Liver (tissue), 10 donors: ENCODE measurements at places on chromosomes 7 and 10.

GRCh38 chr10:101875068-101875688 is 31.6 kb upstream of the KCNIP2 start:
- no peak for DNase-seq

GRCh38 chr7:78055599-78055998 is 257.0 kb downstream of the PHTF2 start:
- DNase-seq: no peak

DNA sequence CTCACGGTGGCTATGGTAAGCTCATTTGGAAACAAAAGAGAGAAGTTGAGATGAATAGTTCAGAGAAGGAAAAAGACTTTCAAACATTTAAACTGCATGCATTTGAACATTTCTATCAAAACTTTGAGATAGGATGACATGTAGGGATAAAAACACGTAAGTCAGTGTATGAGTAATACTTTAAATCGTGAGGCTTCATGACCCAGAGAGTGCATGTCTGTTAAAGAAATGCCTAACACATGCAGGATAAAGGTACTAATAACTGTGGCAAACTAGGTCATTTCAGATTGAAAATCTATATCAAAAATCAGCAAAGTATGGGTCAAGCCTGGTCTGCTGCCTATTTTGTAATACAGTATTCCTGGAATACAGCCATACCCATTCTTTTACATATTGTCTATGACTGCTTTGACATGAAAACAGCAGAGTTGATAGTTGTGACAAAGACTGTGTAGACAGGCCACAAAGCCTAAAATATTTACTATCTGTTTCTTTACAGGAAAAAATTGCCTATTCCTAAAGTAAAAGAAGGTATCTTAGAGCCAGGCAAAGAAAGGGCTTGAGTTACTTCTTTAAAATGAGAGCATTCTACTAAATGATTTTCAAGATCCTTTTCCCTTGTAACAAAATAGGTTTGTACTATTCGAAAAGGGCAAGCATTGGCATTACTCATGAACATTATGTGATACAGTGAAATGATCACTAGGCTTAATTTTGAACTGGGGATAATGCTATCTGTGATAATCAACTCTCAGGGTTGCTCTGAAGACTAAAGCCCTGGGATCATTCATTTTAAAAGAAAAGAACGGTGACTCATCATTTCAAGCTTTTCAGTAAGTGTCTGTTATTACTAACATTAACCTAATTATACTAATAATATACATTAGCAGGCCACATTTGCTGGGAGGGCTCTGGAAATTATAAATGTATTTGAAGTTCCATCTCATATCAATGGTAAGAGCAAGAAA is 185.9 kb downstream of the CRPPA start:
- no peak for DNase-seq

DNA sequence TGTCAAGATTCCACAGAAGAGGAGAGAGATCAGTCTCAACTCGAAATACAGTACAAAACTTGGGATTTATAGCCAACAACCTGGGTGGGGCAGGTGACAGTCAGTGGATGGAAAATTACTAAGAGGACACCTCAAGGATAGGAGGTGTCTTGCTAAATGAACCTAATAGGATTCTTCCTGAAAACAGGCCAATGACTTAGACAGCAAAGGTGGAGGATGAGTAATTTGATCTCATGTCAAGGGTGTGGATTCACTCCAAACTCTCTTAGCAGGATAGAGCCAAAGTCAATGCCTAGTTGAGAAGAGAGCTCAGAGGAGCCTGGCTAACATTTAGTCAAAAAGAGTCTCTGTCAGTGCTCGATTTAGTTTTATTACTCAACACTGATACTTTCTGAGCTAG is 106.7 kb upstream of the INSYN2A start:
- no peak for DNase-seq

GRCh38 chr7:4682621-4683042 is 537 bp downstream of the FOXK1 start:
- DNase-seq: peak; percentile 46

GRCh38 chr10:107094824-107095522 is 69.5 kb downstream of the SORCS1 start:
- no peak for DNase-seq

DNA sequence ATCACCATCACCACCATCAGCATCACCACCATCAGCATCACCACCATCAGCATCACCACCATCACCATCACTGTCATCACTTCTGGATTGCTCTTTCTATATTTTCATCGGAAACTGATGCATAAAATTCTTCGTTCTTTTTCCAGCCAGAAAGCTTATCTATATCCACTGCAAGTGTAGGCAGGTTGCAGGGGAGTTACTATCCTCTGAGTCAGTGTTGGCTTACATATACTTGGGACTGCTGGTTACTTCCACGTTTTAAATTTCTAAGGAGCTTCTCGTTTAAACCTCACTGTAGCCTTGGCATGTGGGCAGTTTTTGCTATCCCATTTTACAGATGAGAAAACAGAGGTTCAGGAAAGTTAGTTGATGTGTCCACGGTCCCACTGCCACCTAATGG is 66.1 kb downstream of the FOXL3 start:
- no peak for DNase-seq

GRCh38 chr7:96045919-96046318 is 273.6 kb downstream of the DYNC1I1 start:
- DNase-seq: no peak

GRCh38 chr10:3704565-3705325 is 80.3 kb downstream of the KLF6 start:
- DNase-seq: no peak

- DNase-seq: no peak
Observed at GRCh38 chr10:729213-729612, 39.7 kb upstream of the DIP2C start.

DNA sequence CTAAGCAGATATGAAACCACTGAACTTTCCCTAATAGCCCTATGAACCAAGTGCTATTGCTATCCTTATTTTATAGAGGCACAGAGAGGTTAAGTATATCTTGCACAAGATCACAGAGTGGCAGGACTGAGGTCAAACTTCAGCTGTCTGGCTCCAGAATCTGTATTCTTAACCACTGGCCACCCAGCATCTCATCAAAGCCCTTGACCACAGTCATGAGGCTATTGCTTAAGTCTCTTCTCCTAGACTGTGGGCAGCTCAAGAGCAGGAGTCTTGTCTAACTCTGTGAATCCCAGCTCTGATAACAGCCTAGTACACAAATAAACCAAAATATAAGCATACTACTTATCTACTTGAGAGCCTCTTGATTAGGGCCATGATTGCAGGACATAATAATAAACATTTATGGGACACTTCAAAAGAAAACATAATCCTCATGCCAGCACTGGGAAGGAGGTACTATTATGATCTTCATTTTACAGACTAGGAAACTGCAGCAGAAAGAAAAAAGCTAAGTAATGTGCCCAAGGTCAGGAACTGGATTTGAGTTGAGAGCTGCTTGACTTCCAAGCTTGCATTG is 22.4 kb upstream of the SMC3 start:
- DNase-seq: no peak

DNA sequence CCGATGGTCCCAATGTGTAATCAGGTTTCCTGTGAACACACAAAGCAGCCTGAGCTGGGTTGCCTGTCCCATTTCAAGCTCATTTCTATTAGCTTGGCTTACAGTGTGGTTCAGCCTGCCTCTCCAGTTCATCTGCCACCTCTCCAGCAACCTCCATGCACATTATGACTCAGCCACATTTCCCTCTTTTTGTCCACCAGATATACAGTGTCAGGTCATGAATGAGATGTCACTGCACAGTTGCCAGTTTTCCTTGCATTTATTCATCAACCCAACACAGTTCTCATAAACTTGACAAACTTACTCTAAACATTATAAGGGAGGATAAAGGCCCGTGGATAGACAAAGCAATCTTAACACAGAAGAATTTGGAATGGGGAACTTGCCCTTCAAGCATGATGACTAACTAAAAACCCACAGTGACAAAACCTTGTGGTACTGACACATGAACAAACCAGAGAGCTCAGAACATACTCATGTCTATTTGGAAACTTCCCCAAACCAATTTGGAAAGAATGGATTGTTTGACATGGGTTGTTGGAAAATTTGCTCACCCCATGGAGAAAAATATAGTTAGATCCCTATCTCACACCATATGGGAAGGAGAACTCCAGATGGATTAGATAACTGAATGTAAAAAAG is 2.5 kb upstream of the CFAP58 start:
- DNase-seq: no peak

DNA sequence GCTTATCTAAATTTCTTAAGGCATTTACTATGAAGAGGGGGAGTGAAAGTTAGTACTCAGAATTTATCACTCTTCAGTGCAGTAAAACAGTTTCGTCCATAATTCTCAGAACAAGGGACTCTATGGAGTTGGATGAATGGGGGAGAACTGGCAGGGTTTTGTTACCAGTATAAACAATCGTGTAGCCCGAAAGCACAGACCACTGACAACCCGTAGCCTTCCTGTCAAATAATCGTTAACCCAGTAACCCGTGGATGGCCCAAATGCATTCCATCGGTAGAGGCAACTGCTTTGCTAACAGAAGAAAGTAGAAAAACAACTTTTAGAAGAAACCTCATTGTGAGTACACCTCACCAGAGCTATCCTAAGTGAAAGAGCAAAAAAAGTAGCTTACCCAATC is 583.9 kb downstream of the NXPH1 start:
- DNase-seq: no peak

DNA sequence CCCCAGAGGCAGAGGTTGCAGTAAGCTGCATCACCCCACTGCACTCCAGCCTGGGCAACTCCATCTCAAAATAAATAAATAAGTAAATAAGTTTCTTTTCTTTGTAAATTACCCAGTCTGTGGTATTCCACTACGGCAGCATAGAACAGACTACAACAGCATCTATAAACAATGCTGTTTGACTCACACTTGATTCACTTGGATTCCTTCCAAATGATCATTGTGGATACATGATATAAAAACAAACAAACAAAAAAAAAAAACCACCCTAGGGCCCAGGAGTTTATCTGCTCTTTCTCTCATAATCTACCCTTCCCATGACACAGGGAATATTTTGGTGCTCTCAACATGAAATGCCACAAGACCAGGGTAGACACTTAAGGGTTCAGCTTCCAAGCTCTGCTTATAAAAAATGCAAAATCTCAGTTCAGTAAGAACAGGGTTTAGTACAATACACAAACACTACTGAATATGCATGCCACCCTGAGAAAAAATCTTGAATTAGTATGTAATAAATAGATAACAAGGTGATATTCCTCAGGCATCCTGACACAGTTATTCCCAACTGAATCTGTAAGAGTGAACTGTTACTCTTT is 200.9 kb downstream of the FAM107B start:
- DNase-seq: no peak

- DNase-seq: no peak
Observed at GRCh38 chr10:46560952-46561351, 4.5 kb upstream of the GPRIN2 start.

DNA sequence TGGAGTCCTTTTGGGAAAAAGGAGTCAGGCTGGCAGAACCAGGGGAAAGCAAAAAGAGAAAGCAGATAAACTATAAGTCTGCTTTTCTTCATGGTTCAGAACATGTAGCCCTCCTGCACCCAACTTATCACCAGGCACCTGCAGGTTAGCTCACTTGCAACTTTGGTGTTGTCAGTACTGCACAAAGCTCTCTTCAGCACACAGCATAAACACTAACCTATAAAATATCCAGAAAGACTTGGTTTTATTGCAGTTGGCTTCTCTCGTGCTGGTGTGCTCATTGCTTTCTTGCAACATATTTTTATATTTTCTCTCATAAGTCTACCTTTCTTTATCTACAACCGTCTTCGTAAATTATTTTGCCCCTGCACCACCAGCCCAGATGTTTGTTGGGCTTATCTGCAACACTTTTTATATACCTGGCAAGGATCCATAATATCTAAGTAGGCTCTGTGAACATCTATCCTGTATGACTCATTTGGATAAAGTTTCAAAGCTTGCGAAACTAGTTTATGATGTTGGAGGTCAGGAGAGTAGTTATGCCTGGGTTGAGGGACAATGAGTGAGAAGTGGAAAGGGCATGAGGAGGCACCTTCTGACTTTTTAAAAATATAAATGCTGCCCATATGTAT is 164.6 kb downstream of the ANKRD30A start:
- DNase-seq: no peak

- no peak for DNase-seq
Observed at GRCh38 chr7:7882888-7883287, 85.7 kb upstream of the GLCCI1 start.

GRCh38 chr7:42479816-42480633 is 243.0 kb upstream of the GLI3 start:
- DNase-seq: no peak

DNA sequence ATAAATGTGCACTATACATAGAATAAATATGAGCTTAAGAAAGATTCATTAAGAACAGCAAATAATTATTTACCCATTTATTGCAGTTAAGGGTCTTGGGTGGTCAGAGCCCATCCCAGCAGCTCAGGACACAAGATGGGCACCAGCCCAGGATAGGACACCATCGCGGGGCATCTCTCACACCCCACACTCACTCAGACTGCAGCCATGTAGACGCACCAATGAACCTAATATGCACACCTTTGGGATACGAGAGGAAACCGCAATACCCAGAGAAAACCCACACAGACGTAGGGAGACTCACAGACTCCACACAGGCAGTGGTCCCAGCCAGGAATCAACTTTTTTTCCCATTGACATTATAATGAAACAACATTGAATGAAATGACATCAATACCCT is 36.0 kb downstream of the CARD11 start:
- no peak for DNase-seq

- DNase-seq: no peak
Observed at GRCh38 chr7:38798552-38799267, 110.3 kb downstream of the VPS41 start.

- no peak for DNase-seq
Observed at GRCh38 chr10:75592791-75593643, 161.6 kb downstream of the LRMDA start.

- no peak for DNase-seq
Observed at GRCh38 chr7:135855846-135856245, 107.2 kb upstream of the FAM180A start.

DNA sequence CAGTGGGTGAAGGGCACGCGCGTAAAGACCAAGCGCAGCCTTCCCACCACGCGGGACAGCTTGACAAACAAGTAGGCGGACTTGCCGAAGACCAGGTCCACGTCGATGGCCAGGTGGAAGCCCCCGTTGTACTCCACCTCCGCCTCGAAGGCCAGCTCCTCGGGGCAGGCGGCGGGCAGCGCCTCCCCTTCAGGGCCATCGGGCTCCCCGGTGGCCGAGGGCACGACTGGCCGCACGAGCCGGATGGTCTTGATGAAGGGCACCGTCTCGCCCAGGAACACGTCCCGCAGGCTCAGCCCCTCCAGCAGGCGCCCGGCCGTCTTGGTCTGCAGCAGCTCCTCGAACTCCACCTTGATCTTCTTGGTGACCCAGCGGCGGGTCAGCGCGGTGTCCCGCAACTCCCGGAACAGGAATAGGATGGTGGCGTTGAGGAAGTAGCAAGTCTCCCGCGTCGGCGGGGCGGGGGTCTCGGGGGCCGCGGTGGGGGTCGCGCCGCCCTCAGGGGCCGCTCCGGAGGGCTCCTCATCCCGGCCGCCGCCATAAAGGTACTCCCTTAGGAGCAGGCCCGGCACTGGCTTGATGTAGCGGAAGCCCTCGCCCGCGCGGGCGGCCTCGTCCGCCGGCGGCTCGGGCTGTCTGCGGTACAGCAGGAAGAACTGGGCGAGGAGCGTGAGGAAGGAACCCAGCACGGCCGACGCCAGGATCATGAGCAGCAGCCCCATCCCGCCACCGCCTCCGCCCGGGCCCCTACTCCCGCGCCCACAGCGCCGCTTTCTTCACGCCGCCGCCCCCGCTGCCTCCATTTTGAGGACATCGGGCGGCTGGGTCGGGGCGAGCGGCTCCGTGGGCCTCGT is 507 bp downstream of the PDZD8 start:
- DNase-seq: peak; percentile 62
